ENCODE measurements at places on chromosomes 2 and 18. TPM values are rescaled to one million over a fixed set of nuclear protein-coding genes. Genes with fewer than 3 reads are reported as not detected.

KCNG2 gene
- total RNA-seq = not detected

SLC5A7 gene
- not detected for total RNA-seq

SP5 gene
- not detected for total RNA-seq

SLC38A11 gene
- 1.5 TPM for total RNA-seq

INPP5D gene
- 1.6 TPM for total RNA-seq

IL1RL2 gene
- total RNA-seq = 1.4 TPM

ERBB4 gene
- under 0.01 TPM for total RNA-seq

OR6B2 gene
- total RNA-seq = not detected

ZNF385B gene
- not detected for total RNA-seq

C2orf80 gene
- not detected for total RNA-seq

MPHOSPH10 gene
- 19.5 TPM for total RNA-seq

OTX1 gene
- not detected for total RNA-seq

SERPINB8 gene
- total RNA-seq = 37.2 TPM

FTCDNL1 gene
- total RNA-seq = 4.1 TPM

PLCL1 gene
- 1.9 TPM for total RNA-seq

STPG4 gene
- 0.12 TPM for total RNA-seq

ANKRD62 gene
- total RNA-seq = not detected

SP140 gene
- total RNA-seq = 2.6 TPM

UGT1A10 gene
- total RNA-seq = not detected

MYO1B gene
- 86.9 TPM for total RNA-seq

MYOM1 gene
- 0.22 TPM for total RNA-seq

TMEM163 gene
- not detected for total RNA-seq

CYP26B1 gene
- 0.33 TPM for total RNA-seq

Data from uterine smooth muscle cell (primary cell).